ENCODE measurements at places on chromosomes 6 and 20.

- DNase-seq = no peak
Observed at GRCh38 chr20:1336699-1337367, 7.9 kb upstream of the SDCBP2 start.

DNA sequence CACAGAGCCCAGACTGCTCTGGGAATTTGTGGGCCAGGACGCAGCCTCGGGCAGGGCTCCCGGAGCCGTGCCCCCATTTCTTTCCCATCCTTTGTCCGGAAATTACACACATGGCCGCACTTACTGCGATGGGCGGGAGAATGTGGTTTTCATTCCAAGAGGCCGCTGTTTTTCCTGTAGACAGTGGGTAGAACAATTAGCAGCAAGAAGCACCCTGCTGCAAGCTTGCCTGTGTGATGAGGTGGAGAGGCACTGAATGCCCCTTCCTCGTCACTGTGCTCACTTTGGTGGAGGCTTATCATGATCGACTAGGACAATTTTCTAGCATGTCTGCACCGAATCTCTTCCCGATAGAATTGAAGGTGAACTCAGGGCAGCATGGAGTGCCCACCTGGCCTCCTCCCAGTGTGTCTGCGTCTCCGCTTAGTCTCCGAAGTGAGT lies 102.8 kb downstream of the DACT2 start:
- DNase-seq = no peak

GRCh38 chr6:160161647-160161986 lies 40.0 kb downstream of the SLC22A1 start:
- DNase-seq = no peak

- DNase-seq = peak; percentile 49
Observed at GRCh38 chr6:7134999-7135745, 27.4 kb downstream of the RREB1 start.

- no peak for DNase-seq
Observed at GRCh38 chr6:12014027-12014872, 2.1 kb downstream of the HIVEP1 start.

GRCh38 chr20:40807821-40808170 lies 118.8 kb upstream of the MAFB start:
- DNase-seq = no peak

DNA sequence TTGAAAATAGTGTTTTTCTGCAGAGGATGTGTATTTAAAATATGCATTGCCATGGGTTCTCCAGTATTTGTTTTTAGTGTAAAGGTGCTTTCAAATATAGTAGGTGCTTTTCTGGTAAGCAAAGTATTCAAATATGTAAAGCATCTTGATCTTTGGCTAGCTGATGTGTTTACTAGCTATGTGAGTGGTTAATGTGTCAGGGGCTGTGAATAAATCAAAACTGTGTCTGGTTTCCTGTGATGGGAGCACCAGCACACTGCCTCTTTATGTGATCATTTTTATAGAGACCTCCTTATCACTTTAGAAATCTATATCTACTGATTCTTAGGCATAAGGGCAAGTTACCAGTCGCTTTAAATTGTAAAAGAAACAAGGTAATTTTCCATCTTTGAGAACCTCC lies 388.9 kb upstream of the MAN1A1 start:
- DNase-seq = no peak

- no peak for DNase-seq
Observed at GRCh38 chr6:106101466-106101865, 15.3 kb downstream of the PRDM1 start.

DNA sequence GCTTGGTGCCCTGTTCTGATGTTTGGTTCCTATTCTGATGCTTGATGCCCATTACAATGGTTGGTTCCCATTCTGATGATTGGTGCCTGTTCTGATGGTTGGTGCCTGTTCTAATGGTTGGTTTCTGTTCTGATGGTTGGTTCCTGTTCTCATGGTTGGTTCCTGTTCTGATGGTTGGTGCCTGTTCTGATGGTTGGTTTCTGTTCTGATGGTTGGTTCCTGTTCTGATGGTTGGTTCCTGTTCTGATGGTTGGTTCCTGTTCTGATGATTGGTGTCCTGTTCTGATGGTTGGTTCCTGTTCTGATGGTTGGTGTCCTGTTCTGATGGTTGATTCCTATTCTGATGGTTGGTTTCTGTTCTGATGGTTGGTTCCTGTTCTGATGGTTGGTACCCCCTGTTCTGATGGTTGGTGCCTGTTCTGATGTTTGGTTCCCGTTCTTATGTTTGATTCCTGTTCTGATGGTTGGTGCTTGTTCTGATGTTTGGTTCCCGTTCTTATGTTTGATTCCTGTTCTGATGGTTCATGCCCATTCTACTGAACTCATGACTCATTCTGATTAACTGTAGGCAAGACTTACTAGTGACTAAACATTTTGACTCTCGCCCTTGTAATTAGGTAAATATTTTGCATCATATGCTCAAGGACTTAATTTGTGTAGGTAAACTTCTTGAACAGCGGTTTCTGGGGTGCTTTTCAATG lies 146.2 kb downstream of the DLL1 start:
- DNase-seq = no peak

DNA sequence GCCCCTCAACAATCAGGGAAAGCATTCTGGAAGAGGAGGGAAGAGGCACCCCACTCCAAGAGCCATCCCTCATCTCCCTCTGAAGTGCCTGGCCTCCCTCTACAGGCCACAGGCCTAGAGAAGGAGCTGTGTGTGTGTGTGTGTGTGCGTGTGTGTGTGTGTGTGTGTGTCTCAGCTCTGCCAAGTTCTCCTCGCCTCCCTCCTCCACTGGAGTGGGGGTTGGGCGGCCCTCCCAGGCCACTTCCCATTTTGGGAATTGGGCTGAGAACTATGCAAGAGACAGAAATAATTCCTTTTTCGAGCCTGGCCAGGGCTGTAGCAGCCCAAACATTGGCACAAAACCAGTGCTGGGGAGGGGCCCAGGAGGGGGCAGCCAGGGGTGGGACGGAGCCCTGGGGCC lies 35.7 kb downstream of the KCNB1 start:
- no peak for DNase-seq

DNA sequence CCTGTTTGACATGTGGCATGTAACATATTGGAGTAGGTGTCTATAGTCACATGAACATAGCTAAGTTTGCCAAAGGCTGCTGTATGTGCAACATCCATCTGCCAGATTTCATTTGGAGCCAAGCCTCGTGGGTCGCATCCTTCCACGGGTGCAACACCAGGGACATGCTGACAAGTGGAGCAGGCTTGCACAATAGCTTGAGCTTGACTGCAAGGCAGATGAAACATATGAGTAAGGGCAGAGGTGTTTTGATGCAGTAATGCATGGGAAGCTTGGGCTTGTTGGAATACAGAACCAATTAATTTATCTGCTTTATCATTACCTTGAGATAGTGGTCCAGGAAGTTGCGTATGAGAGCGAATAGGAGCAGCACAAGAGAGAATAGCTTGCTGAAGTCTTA lies 74.1 kb upstream of the BTN3A2 start:
- DNase-seq = no peak

DNA sequence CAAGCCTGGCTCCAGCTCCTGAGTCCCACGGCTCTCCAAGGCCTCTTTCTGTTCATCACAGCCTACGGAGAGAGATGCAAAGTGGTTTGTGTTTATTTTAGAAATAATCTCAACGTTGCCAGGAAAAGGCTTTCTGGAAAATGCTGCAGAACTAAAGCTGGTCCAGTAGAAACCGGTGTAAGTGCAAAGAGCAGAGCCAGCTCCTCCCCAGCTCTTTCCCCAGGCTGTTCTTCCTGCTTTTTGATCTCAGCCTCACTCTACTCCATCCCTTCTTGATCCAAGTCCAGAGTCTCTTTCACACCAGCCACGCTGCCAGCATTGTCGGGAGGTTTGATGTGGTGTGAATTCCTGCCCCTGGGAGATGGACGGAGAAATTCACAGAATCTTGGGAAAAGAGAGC lies 69.8 kb downstream of the TMEM170B start:
- DNase-seq = no peak

DNA sequence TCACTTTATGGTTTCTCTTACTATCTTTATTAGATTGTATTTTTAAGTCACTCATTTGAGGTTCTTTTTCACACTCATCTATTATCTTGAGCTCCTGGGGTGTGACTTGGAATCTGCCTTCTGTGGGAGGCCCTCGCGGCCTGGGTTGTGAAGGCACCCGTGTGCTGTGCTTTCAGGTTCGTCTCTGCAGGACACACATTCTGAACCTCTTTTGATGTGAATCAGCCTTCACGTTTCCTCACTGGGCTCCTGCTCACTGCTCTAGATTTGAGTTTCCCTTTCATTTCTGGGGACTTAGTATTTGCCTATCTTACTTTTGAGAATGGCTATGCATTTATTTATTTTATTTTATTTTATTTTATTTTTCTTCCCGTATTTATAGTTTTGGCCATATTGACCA lies 97.8 kb downstream of the PACRG start:
- no peak for DNase-seq

Measured in RPMI8226 (cell line).